ENCODE measurements at places on chromosomes 3 and 15.

GRCh38 chr3:94615275-94616065 lies 552.6 kb downstream of the NSUN3 start:
- no peak for DNase-seq

GRCh38 chr3:37953707-37954394 lies 36.7 kb upstream of the VILL start:
- no peak for DNase-seq

DNA sequence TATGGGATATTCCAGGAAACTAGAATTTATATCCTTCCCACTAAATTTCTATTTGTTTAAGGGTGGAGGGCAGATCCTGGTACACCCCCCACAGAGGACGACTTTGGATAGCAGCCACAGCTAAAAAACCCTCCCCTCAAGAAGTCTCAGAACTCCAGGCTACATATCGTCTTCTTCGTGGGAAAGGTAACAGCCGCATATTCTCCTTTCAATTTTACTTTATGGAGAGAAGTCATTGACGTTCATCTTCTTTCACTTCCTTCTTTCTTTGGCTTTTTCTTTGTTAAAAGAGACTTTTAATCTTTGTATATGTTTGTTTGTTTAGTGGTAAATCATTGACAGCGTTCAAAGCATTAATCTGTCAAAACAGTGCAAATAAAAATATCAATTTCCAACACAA lies 36.3 kb downstream of the TRIP4 start:
- DNase-seq = no peak

DNA sequence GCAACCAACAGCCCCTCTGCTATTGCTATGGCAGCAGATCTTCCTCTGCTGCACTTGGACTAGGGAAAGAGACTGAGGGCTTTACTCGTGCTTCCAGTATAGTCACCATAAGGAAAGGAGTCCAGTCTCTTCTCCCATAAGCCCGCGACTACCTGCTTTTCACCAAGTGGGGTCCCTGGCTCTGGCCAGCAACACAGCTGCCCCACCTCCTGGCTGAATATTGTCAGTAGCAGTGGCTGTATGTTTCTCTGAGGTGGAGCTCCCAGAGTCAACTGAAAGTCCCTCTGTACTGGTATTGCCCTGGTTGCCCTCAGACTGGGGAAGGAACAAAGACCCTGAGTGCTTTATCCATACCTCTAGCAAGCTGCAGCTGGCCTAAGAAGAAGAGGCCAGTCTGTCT lies 719.6 kb downstream of the SQOR start:
- DNase-seq = no peak

- DNase-seq = no peak
Observed at GRCh38 chr3:64084640-64085039, 61.3 kb upstream of the PSMD6 start.

DNA sequence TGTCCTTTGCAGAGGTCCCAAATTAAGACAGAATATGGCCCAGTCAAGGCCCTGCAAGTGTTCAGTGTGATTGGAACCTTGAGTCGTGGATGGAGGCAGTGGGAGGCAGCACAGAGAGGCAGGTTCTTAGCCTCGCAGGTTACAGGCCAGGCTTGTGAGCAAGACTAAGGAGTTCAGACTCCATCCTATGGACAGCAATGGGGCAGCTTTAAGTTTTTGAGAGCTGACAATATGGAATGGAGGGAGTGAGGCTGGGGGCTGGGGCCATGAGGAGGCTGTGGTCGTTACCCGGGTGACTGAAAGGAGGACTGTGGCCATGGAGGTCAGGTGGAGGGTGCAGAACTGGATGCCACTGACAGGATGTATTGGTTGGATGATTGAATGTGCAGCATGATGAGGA lies 74.1 kb upstream of the PRR23C start:
- no peak for DNase-seq

- no peak for DNase-seq
Observed at GRCh38 chr3:194738254-194739093, 52.8 kb downstream of the FAM43A start.

GRCh38 chr15:63699101-63699785 lies 102.1 kb downstream of the FBXL22 start:
- no peak for DNase-seq

DNA sequence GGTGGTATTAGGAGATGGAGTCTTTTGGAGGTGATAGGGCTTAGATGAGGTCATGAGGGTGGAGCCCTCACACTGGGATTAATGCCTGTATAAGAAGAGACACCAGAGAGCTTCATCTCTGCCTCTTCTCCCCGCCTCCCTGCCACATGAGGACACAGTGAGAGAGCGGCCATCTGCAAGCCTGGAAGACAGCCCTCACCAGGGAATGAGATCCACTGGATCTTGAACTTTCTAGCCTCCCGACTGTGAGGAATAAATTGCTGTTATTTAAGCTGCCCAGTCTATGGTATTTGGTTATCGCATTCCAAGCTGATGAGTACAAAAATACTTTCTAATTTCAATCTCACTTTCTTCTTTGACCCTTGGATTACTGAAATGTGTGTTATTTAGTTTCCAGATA lies 121.4 kb downstream of the OCA2 start:
- no peak for DNase-seq

GRCh38 chr3:21269882-21270281 lies 481.1 kb downstream of the ZNF385D start:
- no peak for DNase-seq

DNA sequence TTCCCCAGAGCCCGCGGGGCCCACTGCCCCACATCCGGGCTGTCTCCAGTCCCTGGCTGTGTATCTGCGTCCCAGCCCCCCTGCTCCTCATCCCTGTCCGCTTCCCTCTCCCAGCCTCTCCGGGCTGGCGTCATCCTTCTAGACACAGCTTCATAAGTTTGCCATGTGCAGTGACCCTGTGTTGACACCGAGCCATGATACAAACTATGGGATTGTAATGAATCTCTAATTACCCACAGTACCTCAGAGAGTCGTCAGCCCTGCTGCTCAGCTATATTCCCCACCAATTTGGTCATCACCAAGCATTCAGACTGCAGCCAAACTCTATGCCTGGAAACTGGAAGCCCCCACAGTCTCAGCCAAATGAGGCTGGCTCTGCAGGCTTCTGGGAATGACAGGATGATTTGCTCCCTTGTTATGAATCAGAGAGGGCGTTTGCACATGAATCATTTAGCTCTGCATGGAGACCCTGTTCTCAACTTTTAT lies 466.1 kb upstream of the ATP11B start:
- DNase-seq = no peak

GRCh38 chr15:74201710-74202420 lies 722 bp downstream of the STRA6 start:
- DNase-seq = no peak

GRCh38 chr15:24786347-24786746 lies 110.8 kb downstream of the NPAP1 start:
- no peak for DNase-seq

GRCh38 chr15:45674677-45675076 lies 39.8 kb downstream of the SQOR start:
- DNase-seq = no peak

- no peak for DNase-seq
Observed at GRCh38 chr15:91216000-91216399, 115.9 kb downstream of the SV2B start.

DNA sequence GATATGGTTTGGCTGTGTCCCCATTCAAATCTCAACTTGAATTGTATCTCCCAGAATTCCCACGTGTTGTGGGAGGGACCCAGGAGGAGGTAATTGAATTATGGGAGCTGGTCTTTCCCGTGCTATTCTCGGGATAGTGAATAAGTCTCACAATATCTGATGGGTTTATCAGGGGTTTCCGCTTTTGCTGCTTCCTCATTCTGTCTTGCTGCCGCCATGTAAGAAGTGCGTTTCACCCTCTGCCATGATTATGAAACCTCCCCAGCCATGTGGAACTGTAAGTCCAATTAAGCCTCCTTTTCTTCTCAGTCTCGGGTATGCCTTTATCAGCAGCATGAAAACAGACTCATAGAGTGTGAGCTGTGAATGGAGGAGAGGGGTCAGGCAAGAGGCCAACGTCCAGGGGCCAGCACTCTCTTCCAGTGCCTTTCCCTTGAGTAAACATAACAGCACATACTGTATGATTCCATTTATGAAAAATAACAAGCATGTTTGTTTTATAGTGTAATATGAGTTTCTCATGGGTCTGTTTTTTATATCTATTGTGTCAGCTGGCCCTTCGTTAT lies 16.3 kb upstream of the LCTL start:
- DNase-seq = no peak

DNA sequence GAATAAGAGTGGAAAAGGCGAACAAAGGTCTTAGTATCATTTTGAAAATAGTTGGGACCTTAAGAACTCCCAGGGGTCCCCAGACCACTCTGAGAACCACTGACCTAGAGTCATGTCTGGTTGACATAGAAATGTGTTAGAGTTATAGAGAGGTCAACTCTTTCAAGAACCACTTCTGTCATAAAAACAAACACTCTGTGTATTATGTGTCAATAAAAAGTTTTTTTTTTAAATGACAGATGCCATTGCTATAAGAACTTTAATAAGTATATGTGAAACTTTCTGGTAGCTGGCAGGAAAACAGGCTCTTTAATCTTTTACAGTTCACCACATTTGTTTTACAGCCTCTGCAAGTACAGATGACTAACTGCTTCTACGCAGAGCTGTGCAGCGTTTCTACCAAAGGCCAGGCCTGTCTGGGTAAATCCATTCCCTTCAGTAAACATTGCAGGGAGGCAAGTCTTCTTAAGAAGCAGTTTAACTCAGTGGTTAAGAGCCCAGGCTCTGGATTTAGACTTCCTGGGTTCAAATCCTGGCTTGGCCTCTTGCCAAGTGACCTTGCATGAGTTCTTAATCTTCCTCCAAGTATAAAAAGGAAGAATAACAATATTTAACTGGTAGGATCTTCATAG lies 56.6 kb downstream of the RFTN1 start:
- no peak for DNase-seq

- DNase-seq = no peak
Observed at GRCh38 chr3:128521715-128522114, 28.7 kb upstream of the GATA2 start.

- no peak for DNase-seq
Observed at GRCh38 chr15:89487791-89488190, 8.6 kb downstream of the RHCG start.

DNA sequence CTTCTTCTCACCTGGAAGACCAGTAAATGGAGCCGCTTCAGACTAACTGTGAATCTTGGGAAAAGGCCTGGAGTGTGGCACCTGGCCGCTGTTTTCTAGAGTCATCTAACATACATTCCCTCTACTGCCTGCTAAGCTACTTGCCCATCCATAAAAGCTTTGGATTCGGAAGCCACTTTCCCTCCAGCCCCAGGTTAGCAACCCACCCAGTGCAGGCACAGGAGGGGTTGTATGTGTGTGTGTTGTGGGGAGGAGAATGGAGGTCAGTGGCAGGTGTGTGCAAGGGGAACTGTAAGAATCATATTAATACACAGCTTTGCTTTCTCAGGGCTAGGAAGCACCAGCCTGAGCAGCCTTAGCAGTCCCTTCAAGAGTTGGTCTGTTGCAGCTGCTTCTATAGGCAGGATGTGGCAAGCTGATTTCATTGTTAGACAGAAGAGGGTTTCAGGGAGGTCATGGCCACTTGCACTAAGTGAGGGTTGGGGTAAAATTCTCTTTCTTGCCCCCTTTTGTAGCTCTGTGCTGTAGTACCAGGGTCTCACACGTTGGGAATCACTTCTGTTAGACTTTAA lies 8.9 kb downstream of the NSUN3 start:
- DNase-seq = no peak

- no peak for DNase-seq
Observed at GRCh38 chr3:11613319-11613718, 30.4 kb downstream of the VGLL4 start.

GRCh38 chr15:27094235-27094634 lies 123.3 kb downstream of the GABRG3 start:
- no peak for DNase-seq

DNA sequence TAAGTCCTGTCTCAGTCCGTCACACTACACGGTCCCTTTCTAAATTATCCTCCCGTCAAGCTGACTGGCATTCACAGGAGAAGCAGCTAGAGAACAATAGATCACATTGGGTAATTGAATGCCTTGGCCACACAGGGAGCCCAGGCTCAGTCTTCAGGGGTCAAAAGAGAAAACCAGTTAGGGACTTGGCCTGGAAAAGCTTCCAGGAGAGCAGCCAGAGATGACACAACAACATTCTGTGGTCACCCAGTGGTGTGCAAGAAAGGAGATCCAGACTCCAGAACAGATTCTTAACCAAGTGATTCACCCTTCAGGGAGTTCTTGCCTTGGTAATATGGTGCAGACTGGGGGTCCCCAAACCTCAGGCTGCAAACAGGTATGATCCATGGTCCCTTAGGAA lies 15.9 kb downstream of the ARHGAP31 start:
- DNase-seq = no peak

DNA sequence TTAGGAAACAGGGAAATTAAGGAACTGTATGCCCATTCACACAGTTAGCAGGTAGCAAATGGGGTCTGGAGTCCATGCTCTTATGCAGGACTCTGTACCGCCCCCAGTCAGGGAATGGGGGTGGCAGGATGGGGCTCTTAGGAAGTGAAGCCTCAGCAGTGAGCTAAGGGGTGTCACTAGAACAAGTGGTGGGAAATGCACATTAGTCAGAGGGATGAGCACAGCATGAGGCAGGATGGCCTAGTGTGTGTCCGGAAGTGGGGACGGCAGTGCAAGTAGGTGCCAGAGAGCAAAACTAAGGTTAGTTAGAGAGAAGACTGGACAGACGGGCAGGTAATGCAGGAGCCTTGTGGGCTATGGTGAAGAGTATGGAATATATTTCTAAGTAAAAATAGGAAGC lies 60.7 kb downstream of the ST3GAL6 start:
- no peak for DNase-seq

- DNase-seq = no peak
Observed at GRCh38 chr3:64462203-64462602, 225.6 kb downstream of the ADAMTS9 start.

GRCh38 chr3:133158686-133159085 lies 120.5 kb downstream of the TMEM108 start:
- DNase-seq = no peak

DNA sequence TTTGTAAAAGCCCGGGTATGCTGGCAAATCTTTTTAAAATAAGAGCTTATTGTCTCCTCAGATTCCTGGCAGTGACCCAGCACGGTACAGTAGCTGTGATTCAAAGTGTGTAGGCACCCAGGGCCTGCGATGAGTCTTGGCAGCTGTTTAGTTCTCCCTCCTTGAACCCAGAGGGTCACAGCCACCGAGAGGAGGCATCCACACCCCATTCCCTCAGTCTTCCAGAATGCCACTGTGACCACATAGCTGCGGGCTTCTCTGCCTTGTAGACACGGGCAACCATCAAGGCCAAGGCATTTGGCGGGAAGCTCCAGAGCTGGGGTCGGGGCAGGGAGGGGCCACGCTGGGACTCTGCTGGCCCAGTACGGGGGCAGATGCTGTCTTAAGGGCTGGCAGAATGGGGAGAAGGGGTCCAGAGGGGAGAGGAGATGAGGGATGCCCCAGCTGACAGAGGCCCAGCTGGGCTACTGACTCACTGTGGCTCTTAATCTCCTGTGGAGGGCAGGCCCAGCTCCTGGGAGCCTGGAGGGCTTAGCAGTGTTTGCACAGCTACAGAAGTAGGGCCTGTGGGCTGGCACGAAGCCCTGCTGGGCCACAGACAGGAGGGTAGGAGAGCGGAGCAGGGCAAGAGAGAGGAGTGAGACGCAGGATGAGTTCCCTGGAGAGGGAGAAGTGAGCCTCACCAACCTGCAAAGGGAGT lies 68.8 kb upstream of the DLG1 start:
- no peak for DNase-seq

- DNase-seq = no peak
Observed at GRCh38 chr3:126256251-126256650, 75.9 kb upstream of the ALDH1L1 start.

GRCh38 chr15:80596521-80596976 lies 98.6 kb upstream of the ABHD17C start:
- DNase-seq = no peak
